ENCODE measurements at places on chromosomes 6 and 20. TPM values are rescaled to one million over a fixed set of nuclear protein-coding genes. Genes with fewer than 3 reads are reported as not detected.

- no peak overlapping the region for H3K4me3 ChIP-seq
- H3K27ac ChIP-seq = no peak overlapping the region
- no peaks in the 10 kb centered on the region for H3K36me3 ChIP-seq
- H3K27me3 ChIP-seq = peaks cover 3% of the 10 kb centered on the region
- no peak for DNase-seq
Measured at GRCh38 chr6:136323431-136324112, 33.9 kb upstream of the BCLAF1 start.

GRCh38 chr20:44083220-44083933 lies 103.6 kb downstream of the JPH2 start:
- H3K27me3 ChIP-seq = peaks cover 4% of the 10 kb centered on the region
- H3K4me3 ChIP-seq = no peak overlapping the region
- peaks cover 19% of the 10 kb centered on the region for H3K4me1 ChIP-seq
- DNase-seq = no peak
- H3K27ac ChIP-seq = no peak overlapping the region

- H3K27ac ChIP-seq = peak overlapping the region; percentile 82
Measured at GRCh38 chr6:408599-409102, 17.1 kb downstream of the IRF4 start.

- peaks cover 2% of the 10 kb centered on the region for H3K27me3 ChIP-seq
- no peak for DNase-seq
- H3K27ac ChIP-seq = no peak overlapping the region
- H3K4me1 ChIP-seq = no peaks in the 10 kb centered on the region
Measured at GRCh38 chr6:1665214-1665613, 55.5 kb downstream of the FOXC1 start.

The SPTLC3 gene
- 0.26 TPM for total RNA-seq

DNA sequence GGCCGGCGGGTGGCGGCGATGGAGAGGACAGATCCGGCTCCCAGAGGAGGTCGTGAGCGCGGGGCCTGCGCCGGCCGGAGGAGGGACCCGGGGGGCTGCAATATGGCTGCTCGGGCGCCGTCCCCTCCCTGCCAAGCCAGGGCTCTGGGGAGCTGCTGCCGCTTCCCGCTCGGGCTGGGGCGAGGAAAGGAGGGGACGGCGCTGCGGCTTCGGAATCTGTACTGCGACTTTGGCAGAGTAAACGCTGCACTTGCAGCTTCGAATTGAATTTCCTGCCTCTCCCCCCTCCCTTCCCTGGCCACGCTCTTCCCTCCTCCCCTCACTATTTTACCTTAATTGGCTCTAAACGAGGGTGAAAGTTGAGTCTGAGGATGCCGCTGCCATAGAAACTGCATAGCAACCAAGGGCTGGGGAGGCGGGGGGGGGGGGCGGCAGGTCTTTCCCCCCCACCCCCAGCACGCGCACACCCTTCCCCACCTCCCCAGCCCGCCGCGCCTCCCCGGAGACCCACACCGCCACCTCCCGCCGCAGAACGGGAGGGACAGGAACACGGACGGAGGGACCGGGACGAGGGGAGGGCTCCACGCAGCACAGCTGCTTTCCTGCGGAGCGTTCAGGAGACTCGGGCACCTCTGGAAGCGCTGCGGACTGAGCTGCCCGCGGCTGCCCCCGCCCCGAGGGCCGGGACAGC lies 93.9 kb downstream of the RNASET2 start:
- peaks cover 35% of the 10 kb centered on the region for H3K27me3 ChIP-seq
- H3K4me3 ChIP-seq = peak overlapping the region; percentile 85
- H3K36me3 ChIP-seq = no peaks in the 10 kb centered on the region
- peak; percentile 76 for DNase-seq
- H3K4me1 ChIP-seq = peaks cover 5% of the 10 kb centered on the region

- H3K27ac ChIP-seq = no peak overlapping the region
- H3K27me3 ChIP-seq = no peaks in the 10 kb centered on the region
- DNase-seq = no peak
- H3K4me1 ChIP-seq = no peaks in the 10 kb centered on the region
Measured at GRCh38 chr6:128848212-128848935, 34.6 kb upstream of the LAMA2 start.

The TMEM151B gene
- total RNA-seq = not detected

GRCh38 chr6:156780102-156780641 lies 3.0 kb downstream of the ARID1B start:
- H3K36me3 ChIP-seq = peaks cover 11% of the 10 kb centered on the region
- H3K27ac ChIP-seq = peak overlapping the region; percentile 75
- peak overlapping the region; percentile 80 for H3K4me3 ChIP-seq
- peaks cover 37% of the 10 kb centered on the region for H3K4me1 ChIP-seq
- peak; percentile 88 for DNase-seq

The TEAD3 gene
- total RNA-seq = 2.2 TPM

GRCh38 chr6:8180327-8181159 lies 78.2 kb upstream of the EEF1E1 start:
- no peaks in the 10 kb centered on the region for H3K4me1 ChIP-seq
- no peak overlapping the region for H3K27ac ChIP-seq
- peaks cover 3% of the 10 kb centered on the region for H3K27me3 ChIP-seq
- H3K4me3 ChIP-seq = no peak overlapping the region

DNA sequence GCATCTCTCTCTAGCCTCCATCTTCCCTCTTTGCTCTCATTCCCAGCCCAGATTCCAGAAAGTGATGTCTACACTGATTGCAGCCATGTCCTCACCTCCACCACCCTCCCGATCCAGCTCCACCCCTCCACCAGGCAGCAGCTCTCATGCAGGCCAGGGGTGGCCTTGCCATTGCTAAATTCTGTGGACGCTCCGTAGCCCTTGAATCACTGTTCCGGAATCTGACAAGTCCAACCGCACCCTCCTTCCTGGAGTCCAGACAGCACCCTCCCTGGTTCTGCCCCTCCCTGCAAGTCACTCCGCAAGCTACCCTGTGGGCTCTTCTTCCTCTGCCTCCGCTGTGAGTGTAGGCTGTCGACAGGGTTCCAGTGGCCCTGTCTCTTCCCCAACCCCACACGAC lies 26.2 kb downstream of the TNXB start:
- H3K4me1 ChIP-seq = peaks cover 15% of the 10 kb centered on the region
- DNase-seq = no peak
- H3K36me3 ChIP-seq = no peaks in the 10 kb centered on the region
- no peak overlapping the region for H3K27ac ChIP-seq
- H3K4me3 ChIP-seq = no peak overlapping the region

DNA sequence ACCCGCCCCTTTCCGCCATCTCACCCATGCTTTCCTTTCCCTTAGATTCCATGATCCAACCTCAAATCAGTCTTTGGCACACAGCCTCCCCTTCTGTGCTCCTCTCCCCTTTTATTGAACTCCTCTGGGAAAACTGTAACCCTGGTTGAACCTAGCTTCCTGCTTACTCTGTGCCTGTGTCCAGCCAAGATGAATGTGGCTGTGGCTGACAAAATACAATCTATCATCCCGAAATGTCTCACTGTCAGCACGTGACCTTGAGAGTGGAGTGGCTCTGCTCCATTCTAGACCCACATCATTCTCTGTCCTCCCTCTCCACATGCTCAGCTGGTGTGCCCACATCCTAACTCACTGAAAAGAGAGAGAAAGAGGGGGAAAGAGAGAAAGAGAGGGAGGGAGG lies 11.0 kb downstream of the NCR2 start:
- H3K27ac ChIP-seq = no peak overlapping the region
- DNase-seq = no peak
- no peak overlapping the region for H3K4me3 ChIP-seq
- H3K27me3 ChIP-seq = peaks cover 20% of the 10 kb centered on the region
- H3K4me1 ChIP-seq = peaks cover 27% of the 10 kb centered on the region

All from activated CD4-positive, alpha-beta T cell treated with anti-CD3 and anti-CD28 coated beads, Interleukin-2, amount 10 ng/mL, durations not matched to agents 24 days and 14 days (primary cell).